RWPE1 (cell line): ENCODE measurements at places on chromosomes 3 and 15.

GRCh38 chr15:58472221-58472620 is 40.4 kb downstream of the LIPC start:
- DNase-seq, result no peak

DNA sequence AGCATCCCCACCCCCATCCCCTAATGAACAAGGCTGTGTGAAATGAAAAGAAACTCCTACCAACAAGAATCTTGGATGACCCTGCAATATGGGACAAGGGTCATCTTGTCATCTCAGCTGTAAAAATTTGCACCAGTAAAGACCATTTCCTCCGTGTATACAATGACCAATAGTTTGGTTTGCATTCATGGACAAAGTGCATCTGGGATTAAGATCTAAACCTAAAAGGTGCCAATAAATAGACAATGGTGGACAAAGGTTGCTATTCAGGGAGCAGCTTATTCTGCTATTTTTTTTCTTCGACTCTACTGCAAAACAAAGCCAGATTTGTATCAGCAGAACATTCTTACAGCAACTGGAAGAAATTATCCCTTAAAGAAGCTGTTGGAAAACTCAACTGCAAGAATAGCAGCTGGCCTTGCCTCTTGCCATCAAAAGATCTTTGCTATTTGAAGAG is 8.0 kb downstream of the MGLL start:
- no peak for DNase-seq

DNA sequence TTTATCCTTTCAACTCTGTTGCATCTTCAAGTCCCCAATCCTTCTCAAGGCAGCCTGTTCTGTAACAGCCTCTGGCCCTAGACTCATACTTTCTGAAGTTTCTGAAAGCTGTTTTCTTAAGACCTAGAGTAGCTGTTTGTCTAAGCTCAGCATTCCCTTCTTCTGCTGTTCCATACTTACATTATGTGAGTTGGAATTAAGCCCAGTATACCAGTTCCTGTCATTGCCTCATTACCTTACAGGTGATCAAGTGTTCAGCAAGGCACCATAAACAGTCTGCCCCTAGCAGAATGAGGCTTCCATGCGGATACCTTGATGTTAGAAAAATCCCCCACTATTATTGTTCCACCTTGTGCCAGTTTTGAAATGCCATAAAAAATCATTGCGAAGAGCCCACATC is 180.6 kb downstream of the PLCL2 start:
- DNase-seq, result no peak

DNA sequence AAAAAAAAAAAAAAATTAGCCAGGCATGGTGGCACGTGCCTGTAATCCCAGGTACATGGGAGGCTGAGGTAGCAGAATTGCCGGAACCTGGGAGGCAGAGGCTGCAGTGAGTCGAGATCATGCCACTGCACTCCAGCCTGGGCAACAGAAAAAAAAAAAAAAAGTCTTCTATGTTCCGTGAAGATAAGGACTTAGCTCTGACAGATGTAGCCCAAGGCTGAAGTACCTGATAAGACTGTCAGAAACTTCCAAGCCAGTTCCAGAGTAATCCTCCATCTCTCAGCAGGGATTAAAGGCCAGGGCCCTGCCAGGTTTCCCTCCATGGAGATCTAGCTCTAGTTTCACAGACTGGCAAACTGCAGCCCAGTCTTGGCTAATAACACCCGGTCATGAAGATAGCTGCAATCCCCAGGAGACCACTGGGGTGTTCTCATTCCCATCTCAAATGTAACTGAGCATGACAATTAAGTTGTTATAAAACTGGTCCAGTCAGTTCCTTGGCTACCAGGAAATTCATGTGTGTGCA is 8.5 kb downstream of the CDCP1 start:
- DNase-seq, result no peak

DNA sequence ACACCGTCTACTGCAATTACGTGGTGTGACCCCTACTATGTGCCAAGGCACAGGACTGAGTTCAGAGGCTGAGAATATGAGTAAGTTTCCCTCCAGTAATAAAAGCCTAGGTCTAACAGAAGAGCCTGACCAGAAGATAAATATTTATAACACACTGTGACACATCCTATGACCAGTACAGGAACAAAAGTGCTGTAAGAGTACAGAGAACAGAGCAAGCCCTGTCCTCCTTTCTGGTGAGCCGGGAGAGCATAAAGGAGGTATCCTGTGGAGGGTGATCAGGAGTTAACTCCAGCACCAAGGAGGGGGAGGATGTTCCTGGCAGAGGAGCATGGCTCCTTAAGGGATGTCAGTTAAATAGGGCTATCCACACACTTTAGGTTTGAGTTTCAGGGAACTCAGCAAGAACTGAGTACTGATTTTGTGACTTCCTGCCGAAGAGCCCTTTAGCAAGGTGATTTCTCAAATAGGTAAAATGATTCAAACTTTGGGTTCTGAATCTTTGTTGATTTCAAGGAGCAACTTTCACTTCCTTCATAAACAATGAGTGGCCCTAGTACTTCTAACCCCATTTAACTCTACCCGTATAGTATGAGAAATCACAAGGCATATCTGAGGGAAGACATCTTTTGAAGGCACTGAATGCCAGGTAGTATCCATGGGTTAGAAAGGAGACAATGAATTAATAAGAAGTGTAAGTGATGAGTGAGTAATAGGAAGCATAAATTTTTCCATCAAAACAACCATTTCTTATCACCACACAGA is 198.0 kb downstream of the THRB start:
- DNase-seq, result no peak

DNA sequence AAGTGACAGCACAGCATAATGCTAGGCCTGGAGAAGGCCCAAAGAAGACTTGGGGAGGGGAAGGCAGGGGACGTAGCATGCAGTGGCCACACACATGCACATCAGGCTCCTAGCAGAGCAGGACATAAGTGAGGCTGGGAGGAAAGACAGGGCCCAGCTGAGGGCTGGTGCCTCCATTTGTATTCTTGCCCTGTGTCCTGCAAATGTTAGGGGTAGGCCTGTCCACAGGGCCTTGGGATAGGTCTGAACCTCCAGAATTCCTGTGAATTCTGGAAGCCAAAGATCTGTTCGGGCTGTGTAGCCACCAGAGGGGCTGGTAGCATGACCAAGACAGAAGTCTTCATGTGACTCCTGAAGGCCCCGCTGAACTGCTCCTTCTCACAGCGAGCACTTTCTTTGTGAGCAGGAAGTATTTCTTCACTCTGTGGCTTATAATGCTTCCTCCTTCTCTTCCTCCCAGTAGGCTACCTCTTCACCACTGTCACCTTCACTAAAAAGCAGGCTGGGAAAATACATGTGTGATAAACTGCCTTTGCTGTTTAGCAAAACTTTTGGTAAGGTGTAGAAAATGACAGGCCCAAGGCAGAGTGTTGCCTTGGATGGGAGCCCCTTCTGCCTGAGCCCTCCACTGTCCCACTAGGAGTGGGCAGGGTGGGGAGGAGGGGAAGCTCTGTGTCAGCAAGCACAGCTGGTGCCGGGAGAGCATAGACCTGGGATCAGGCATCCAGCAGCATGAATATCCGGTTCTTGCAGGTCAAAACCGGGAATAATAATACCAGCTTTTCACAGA is 8.4 kb downstream of the CERS3 start:
- DNase-seq, result no peak

DNA sequence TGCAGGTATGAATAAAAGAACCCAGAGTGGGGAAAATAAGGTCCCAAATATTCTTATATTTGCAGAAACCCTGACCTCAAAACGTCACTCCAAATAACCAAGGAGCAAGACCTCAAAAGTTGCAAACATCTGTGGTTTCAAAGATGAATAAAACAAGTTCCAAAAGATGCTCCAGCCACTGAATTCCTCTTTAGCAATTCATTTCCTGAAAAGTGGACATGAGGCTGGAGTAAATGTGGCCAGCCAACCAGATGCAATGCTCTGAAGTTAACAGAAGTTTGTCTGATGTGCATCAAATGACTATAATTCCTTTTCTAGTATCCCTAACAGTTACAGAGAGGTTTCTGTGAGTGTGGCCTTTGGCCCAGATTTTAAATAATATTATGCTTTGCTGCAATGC is 71.2 kb upstream of the WNT5A start:
- no peak for DNase-seq

GRCh38 chr15:50353251-50353974 is 1.6 kb downstream of the GABPB1 start:
- DNase-seq, result peak; percentile 45

- DNase-seq, result peak; percentile 13
Observed at GRCh38 chr3:76638006-76638405, 401.9 kb upstream of the ROBO2 start.

DNA sequence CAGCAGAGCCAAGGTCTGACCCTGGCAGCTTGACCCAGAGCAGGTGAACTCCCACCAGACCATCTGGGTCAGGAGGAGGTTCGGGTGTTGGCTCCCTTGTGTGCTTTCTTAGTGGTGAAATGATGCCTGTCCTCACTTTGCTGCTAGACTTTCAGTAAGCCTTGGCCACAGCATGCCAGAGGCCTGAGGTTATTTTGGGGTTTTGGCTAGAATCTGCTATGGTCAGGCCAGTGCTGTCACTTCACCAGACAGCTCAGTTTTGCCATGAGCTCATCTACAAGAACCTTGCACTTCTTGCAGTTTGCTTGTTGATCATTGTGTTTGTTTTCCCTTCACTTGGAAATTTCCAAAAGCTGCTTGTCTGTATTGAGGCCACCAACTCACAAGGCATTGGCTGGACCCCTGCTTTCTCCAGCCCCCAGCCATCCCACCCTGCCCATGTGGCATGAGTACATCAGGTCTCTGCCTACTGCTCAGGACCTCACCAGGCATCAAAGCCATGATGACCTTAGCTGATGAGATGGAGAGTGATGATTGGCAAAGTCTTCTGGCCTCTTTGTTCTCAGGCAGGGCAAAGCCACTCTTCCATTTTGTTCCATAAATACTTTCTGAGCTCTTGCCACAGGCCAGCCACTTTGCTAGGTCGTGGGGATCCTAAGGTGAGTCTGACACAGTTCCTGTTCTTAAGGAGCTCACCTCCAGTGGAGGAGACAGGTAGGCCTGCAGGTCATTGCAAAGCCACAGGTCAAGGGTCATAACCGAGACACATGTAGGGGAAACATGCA is 122.6 kb downstream of the ARNT2 start:
- DNase-seq, result no peak

DNA sequence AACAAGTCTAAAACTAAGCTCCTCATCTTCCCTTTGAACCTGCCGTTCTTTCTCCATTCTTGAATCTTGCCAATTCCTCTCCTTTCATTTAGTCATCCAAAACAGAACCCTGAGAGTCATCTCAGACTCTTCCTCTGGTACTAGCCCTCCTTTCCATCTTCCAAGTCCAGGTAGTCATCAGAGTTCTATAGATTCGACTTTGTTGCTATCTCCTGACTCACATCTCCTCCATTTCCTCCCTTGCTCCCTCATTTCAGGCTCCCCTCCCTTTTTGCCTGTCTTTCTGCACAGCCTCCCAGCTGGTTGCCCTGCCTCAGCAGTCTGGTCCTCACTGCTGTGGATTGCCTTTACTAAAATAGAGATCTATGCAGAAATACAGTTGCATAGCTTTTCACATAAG is 4.7 kb downstream of the ATG7 start:
- no peak for DNase-seq

- DNase-seq, result no peak
Observed at GRCh38 chr3:192092388-192093005, 631.5 kb downstream of the PYDC2 start.

GRCh38 chr3:17052363-17052762 is 167.6 kb downstream of the PLCL2 start:
- no peak for DNase-seq

GRCh38 chr15:98673133-98673532 is 24.8 kb downstream of the IGF1R start:
- DNase-seq, result no peak

- DNase-seq, result no peak
Observed at GRCh38 chr15:90192961-90193786, 8.0 kb upstream of the SEMA4B start.

DNA sequence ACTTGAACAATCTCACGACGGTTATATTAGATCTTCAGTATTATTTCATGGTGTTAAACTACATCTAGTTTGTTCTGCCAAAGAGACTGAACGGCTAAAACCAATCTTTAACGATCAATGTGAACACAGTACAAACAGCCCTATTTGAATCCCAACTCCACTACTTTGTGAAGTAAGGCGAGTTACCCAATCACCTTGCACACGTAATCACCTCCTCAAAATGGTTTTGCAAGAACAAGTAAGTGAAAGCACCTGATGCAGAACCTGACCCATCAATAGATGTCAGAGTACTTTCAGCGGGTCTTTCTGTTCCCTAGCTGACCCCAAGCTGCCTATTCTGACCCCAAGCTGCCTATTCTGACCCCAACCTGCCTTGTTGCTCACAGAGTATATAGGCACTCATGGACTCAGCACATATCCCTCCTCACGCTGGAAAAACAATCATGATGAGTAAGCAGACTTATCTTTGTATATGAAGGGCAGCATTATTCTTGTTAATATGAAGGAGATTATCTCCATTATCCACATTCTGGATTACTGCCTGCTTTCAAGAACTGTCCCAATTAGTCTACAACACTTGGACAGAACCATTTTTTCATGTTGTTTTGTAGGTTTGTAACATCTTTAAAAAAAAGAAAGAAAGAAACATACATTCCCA is 3.7 kb downstream of the KPNA1 start:
- DNase-seq, result no peak
